Coronary artery (tissue), 2 donors: ENCODE measurements at places on chromosomes 16 and 17.
A peak's percentile ranks its signal among the peaks of the same experiment; 100 is the strongest.

DNA sequence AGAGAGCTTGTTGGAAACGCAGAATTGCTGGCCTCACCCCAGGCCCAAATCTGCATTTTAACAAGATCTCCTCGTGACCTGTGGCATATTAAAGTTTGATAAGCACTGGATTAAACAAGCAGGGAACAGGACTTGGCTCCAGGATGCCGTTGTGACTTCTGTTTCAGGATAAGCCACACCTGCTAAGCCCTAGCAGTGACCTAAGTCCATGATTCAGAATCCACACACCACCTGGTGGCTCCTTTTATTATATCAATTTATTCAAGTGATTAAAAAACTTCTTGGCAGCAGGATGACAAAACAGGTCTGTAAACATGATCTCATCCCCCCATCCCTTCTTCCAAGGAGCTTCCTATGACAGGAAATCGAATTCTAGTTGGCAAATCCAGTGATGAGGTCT, 9.1 kb downstream of the NAGPA start:
- no peak for DNase-seq

DNA sequence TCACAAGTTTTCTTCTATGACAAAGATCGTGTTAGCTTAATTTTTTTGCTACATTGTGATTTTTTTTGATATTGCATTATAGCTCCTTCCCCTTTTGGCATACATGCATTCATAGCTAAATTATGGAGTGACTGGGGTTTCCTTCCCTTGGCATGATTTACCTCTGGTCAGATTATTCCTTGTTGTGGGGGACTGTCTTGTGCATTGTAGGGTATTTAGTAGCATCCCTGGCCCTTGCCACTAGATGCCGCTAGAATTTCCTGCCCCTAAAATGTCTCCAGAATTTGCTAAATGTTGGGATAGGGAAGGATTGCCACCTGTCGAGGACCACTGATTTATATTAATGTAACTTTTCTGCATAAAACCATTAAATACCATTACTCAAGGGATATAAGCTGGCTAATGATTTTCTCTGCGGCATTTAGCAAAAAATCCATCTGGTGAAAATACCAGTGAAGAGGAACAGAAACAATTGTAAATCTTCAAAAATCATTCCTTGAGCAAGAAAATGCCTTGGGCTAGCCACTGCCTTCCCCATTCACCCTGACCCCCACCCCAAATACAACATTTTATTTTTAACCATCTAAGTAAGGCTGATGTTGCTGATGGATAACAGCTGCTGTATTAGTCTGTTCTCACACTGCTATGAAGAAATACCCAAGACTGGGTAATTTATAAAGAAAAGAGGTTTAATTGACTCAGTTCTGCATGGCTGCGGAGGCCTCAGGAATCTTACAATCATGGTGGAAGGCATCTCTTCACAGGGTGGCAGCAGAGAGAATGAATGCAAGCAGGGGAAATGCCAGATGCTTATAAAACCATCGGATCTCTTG, 195.2 kb downstream of the MAP2K6 start:
- no peak for DNase-seq

- no peak for DNase-seq
Observed at GRCh38 chr17:39604911-39605491, 2.7 kb downstream of the NEUROD2 start.

DNA sequence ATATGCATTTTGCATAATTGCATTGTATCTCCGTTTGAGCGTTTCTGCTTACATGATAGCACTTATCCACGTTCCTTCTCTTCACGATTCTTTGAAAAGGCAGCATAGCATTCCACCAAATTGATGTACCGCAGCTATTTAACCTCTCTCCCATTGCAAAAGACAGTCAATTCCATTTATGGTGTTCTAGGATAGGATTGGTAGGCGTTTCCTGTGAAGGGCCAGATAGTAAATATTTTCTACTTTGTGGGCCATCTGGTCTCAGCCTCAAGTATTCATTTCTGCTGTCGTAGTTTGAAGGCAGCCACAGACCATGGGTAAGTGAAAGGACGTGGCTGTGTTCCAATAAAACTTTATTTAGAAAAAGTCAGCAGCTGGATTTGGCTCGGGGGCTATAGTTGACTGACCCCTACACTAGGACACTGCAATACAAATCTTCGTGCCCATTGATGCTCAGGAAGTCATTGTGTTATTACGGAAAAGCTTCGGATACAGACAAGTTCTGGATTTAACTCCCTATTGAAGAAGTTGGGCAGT, 10.1 kb downstream of the SNX29 start:
- no peak for DNase-seq

- DNase-seq = no peak
Observed at GRCh38 chr16:57100445-57100844, 8.1 kb downstream of the CPNE2 start.

- peak; percentile 45 for DNase-seq
Observed at GRCh38 chr16:50534091-50534490, 14.1 kb upstream of the NKD1 start.
